Activated CD4-positive, alpha-beta T cell treated with anti-CD3 and anti-CD28 coated beads for 24 hours (primary cell): ENCODE measurements at places on chromosomes 7 and 10.

DNA sequence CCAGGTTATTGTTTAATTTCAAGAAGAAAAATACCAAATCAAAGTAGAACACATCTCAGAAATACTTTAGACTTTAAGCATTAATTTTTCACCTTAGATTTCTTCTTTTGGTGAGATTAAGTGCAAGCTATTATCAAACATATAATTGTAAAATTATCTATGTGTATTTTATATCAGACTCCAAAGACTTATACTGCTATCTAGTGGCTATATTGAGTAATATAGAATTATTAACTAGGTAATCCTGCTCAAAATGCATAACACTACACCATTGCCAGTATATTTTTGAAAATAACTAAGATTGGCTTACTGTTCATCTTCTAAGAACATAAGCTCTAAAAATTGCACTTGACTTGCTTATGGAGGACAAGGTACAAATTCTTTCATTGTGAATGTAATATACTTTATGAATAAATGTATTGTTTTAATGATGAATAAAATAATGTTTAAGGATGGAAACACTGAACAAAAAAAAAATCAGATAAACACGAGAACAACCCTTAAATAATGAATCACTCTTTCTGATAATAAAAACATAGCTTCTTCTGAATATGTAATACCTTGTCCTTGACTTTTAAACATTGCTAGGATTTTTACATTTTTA lies 86.7 kb upstream of the GNAI1 start:
- DNase-seq = no peak

GRCh38 chr10:84395581-84395980 lies 67.2 kb downstream of the CCSER2 start:
- DNase-seq = no peak

DNA sequence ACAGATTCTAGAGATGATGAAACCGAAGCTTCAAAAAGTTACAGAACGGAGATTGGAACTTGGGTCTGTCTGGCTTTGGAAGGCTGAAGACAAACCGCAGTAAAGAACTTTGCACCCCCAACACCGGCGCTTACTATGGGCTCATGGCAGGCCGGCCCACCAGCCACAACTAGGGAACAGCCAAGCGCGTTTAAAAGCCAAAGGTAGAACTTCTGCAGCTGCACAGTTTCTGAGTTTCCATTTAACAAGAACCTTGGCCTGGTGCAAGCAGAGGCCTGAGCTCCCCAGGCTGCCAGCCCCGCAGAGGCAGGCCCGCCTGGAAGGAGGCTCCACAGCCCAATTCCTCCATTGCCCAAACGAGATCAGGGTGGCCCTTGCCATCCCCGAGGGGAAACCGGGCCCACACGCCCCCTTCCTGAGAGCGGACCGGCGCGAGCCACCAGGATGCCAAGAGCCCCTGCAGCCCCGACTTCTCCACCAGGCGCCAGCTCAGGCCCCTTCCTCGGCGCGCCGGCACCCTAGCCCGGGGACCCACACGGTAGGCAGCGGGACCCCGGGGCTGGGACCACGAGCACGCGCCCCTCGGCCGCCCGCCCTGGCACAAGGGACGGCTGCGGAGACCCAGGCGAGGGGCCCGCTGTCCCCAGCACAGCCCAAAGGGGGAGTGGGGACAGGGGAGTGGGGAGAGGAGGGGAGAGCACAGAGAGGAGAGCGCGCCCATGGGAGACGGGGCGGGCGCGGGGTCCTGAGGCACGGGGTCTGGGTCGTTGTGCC lies 566 bp downstream of the MAD1L1 start:
- DNase-seq = no peak

DNA sequence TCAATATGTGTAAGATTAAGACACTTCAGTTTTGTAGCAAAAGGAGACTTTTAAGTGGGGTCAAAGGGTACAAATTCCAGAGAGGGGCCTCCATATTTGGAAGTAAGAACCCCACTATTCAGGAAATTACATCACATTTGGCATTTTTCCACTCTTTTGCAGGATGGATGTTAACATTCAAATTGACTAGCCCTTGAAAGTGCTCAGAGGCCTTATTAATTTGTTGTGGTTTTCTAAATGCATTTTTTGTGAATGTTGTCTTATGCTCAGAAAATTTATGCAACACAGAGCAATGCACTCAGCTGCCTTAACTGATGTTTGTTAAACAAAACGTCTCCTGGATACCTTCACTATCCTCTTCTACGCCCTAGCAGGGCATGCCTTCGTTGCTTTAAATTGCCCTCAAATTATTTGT lies 50.9 kb upstream of the PDLIM1 start:
- no peak for DNase-seq

- DNase-seq = no peak
Observed at GRCh38 chr7:77980087-77980713, 181.6 kb downstream of the PHTF2 start.

GRCh38 chr7:134907639-134908038 lies 78.7 kb upstream of the AGBL3 start:
- no peak for DNase-seq

DNA sequence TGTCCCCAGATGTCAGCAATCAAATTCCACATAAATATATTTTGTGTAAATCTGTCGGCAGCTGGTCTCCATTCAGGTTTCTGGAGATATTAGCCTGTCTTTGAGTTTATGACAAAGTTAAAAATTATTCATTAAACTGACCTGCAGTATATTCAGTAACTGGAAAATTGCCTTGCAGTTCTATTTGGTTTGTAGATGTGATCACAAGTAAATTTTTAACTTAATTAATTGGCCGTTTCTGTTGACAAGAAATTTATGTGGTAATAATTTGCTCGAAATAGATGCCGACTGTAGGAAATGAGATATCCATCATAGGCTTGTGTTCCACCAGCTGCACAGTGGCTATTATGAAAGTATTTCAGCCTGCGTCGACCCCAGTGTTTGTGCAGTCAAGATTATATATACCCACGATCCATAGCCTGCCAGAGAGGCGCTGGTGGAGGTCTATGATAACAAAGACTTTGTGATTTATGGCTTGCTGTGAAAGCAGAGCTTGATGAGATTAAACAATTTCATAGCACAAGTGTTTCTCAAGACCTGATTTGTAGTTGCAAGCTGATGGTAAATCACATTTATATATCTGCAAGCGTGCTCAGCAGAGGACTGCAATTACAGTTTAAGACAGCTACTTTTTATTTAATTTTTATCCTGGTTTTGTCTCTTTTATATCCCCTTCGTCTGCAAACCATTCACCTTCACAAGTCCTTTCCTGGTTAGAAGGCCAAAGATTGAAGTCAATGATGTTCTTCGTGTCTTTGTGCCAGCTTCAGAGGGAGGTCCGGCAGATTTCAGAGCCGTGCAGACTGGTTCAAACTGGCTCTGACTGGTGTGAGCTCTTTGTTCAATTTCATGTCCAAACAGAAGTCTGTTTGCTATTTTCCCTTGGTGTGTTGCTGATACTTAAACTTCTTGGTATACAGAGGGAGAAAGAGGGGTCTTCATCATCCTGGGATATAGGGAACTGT lies 850.9 kb downstream of the LRMDA start:
- DNase-seq = no peak

- DNase-seq = no peak
Observed at GRCh38 chr7:103127006-103127405, 21.9 kb downstream of the NAPEPLD start.

GRCh38 chr10:127740596-127740995 lies 3.6 kb downstream of the FOXI2 start:
- no peak for DNase-seq

DNA sequence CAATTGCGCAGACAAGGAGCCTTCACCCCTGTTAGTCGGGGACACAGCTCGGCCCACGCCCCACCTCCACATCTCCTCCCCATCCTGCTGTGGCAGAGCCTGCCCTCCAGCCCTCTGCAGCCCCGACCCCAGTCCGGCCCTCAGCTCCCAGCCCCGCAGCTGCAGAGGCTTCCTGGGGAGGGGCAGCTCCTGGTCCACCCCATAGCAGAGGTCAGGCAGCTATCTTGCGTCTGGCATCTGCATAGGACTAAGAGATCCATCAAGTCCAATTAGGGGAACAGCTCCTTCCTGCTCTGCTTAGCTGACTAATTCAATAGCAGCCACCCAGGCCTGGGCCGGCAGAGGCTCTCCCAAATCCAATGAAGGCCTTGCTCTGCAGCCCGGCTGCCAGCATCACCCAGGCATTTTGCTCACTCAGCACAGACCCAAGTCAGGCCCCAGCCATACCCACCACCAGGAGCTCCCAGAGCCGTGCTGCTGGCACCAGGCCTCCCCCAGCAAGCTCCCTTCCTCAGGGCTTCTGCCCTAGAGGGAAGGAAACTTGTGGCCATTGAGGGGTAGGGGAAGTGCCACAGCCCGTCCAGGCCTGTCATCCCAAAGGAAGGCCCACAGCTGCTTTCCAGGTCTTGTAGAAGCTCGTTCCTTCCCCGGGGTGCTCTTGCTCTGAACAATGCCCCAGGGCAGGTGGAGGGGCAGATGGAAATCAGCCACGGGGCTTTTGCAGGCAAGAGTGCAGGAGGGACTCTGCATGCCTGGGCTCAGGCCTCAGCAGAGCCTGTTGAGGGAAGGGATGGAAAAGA lies 106.2 kb upstream of the RET start:
- no peak for DNase-seq

- no peak for DNase-seq
Observed at GRCh38 chr7:148715027-148715426, 16.3 kb downstream of the CUL1 start.

DNA sequence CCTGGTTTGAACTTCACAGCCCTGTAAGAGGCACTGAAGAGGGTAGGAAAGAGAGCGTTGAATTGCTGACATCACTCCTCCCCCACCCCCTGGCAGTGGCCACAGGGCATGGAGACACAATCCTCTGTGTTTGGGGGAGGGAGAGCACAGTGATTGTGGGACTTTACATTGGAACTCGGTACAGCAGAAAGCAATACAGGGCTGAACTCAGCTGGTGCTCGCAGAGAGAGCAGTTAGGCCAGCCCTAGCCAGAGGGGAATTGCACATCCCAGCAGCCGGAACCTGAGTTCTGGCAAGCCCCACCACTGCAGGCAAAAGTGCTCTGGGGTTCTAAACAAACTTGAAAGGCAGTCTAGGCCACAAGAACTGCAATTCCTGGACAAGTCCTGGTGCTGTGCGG lies 24.0 kb upstream of the CUL1 start:
- DNase-seq = no peak

DNA sequence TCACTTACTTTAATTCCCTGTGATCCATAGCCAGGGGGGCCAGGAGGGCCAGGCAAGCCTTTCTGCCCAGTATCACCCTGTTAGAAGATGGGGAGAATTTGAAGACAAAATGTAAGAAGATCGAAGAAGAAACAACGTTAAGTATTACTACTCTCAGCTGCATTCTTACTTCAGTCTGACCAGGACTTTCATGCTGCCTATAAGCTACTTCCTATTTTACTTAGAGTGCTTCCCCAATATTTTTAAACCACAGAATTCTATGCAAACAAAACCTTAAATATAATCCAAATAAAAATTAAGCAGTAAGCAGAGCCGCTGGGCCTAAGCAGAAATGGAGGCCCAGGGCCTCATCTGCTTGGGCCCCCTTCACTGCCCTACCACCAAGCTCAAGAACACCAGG lies 117.8 kb downstream of the COL28A1 start:
- no peak for DNase-seq

GRCh38 chr7:86202833-86203232 lies 440.9 kb upstream of the GRM3 start:
- no peak for DNase-seq

- peak; percentile 59 for DNase-seq
Observed at GRCh38 chr7:45259966-45260646, 102.5 kb downstream of the RAMP3 start.

GRCh38 chr7:12269100-12269895 lies 58.2 kb downstream of the TMEM106B start:
- no peak for DNase-seq

- DNase-seq = no peak
Observed at GRCh38 chr7:42843205-42843800, 68.6 kb downstream of the C7orf25 start.

DNA sequence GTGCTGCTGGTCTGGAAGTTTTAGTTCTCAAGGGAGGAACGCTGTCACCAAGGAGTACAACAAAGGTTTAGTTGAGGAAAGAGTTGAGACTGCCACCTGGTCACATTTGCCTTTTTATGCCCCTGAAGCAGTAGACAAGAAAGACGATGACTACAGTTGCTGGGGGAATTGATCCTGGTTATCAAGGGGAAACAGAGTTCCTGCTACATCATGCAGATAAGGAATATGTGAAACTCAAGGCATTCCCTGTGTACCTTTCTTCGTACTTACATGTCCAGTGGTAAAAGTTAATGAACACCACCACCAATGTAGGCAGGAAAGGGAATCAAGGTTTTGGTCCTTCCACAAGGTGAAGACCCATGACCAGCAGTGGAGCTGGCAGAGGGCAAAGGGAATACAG lies 31.8 kb downstream of the SLC35B4 start:
- no peak for DNase-seq

DNA sequence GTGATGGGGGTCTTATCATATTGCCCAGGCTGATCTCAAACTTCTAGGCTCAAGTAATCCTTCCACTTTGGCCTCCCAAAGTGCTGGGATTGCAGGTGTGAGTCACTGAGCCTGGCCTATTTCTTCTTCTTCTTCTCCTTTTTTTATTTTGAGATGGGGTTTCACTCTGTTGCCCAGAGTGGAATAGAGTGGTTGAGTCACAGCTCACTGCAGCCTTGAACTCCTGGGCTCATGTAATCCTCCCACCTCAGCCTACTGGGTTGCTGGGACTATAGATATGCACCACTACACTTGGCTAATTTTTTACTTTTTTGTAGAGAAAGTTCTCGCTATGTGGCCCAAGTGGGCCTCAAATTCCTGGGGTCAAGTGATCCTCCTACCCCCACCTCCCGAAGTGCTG lies 124.3 kb downstream of the SKIDA1 start:
- DNase-seq = no peak

GRCh38 chr10:29780639-29781038 lies 145.9 kb upstream of the SVIL start:
- DNase-seq = no peak

GRCh38 chr7:17500736-17501135 lies 202.3 kb downstream of the AHR start:
- DNase-seq = no peak
